Stimulated activated CD4-positive, alpha-beta T cell treated with anti-CD3 and anti-CD28 coated beads, Interleukin-2, amount 100 ng/mL, for 48 hours (primary cell): ENCODE measurements at places on chromosomes 5 and 9.

- DNase-seq: no peak
Observed at GRCh38 chr5:86070719-86071118, 547.0 kb upstream of the COX7C start.

GRCh38 chr9:100049551-100049950 lies 49.2 kb downstream of the ERP44 start:
- DNase-seq: no peak

- DNase-seq: no peak
Observed at GRCh38 chr5:113361701-113362100, 73.1 kb downstream of the TSSK1B start.

DNA sequence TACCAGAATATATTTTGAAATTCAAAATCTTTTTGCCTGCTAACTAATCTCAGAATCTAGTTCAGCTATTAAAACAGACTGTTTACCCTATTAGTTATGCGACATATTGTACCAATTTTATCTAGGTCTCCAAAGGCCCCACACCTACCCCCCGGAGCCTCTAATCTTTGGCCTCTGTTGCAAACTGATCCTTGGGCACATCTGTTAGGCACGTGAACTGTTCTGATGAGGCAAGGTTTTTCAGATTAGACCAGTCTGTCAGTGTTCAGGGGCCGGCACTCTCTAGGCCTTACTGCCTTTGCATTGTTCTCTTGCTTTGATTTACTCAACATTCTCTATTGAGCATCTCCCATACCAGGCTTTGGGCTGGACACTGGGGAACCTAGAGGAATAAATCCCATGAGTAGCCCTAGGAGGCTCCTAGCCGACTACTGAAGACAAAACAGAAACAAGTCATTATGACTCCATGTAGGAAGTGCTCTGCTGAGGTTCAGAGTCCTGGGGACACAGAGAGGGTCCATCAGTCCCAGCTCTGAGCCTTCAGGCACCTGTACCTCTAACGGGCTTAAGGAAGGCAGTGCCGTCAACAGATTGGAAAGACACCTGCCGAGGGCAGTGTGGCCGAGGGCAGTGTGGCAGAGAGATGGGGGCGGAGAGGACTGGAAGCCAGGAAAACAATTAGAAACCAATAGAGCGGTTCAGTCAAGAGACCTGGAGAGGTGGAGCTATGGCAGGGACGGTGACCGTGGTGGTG lies 245.1 kb downstream of the AOPEP start:
- DNase-seq: no peak

GRCh38 chr9:72165821-72166547 lies 16.7 kb downstream of the GDA start:
- no peak for DNase-seq

GRCh38 chr9:130139251-130139650 lies 33.0 kb upstream of the NCS1 start:
- DNase-seq: no peak

DNA sequence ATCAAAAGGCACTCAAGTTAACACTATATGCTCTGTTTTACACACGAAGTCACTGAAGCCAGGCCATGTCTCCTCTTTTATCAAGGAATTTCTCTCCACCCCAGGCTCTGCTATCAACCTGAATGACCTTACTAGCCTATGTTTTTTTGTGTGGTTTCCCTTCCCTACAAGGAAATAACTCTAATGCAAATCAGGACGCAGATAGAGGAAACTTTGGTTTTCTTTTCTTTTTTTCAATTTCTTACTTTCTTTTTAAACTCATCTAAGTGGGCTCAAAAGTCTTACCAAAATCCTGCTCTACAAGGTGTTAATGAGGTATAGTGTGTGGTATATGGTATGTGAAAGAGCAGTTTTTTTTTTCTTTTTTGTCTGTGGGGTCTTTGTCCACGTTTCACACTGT lies 5.5 kb upstream of the SLC46A2 start:
- no peak for DNase-seq

GRCh38 chr5:168227973-168228615 lies 63.4 kb upstream of the WWC1 start:
- no peak for DNase-seq

GRCh38 chr9:95433096-95433819 lies 83.5 kb downstream of the PTCH1 start:
- no peak for DNase-seq

DNA sequence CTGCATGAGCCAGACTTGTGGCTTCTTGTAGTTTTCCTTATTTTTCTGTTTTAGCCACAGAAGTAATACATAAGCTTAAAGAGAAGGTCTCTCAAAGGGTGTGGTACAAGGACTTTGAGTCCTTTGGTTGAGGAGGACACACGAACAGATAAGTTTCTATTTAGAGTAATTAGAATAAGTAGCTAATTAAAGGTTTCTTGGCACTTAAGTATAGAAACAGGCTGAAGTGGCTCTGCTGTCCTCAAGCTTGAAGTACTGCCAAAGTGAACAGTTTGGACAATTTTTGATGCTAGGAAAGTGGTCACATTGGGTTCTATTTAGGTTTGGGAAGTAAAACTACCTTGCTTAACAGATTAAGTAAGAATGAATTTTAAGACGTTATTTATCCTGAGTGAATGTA lies 278.3 kb upstream of the MPDZ start:
- no peak for DNase-seq

DNA sequence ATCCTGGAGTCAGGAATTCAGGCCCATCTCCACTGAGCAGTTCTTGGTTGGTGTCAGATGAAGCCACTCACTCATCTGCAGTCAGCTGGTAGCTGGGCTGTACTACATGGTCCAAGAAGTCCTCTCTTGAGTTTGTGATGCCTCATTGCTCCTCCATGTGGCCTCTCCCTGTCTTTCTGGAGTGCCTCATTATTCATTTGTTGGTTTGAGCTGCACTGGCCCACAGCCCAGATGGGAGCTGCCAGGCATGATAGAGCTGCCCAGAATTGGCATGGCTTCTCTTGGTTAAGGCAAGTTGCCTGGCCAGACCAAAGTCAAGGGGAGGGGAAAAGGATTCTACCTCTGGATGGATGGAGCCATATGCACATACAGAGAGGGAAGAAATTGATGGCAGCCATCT lies 8.0 kb downstream of the PTCD2 start:
- no peak for DNase-seq

DNA sequence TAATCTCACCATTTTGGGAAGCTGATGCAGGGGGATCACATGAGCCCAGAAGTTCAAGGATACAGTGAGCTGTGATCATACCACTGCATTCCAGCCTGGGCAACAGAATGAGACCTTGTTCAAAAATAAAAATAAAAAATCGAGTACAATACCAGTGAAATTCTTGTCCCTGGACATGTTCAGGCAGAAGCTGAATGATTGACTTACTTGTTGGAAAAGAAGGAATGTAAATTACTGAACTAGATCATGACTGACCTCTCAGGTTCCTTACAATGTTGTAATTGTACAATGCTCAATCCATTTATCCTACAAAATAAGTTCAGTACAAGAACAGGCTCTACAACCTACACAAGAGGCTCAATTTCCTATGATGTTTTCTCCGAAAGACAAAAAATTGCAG lies 1010.4 kb downstream of the TLE1 start:
- no peak for DNase-seq

- no peak for DNase-seq
Observed at GRCh38 chr9:90333226-90333625, 309.4 kb downstream of the DIRAS2 start.

DNA sequence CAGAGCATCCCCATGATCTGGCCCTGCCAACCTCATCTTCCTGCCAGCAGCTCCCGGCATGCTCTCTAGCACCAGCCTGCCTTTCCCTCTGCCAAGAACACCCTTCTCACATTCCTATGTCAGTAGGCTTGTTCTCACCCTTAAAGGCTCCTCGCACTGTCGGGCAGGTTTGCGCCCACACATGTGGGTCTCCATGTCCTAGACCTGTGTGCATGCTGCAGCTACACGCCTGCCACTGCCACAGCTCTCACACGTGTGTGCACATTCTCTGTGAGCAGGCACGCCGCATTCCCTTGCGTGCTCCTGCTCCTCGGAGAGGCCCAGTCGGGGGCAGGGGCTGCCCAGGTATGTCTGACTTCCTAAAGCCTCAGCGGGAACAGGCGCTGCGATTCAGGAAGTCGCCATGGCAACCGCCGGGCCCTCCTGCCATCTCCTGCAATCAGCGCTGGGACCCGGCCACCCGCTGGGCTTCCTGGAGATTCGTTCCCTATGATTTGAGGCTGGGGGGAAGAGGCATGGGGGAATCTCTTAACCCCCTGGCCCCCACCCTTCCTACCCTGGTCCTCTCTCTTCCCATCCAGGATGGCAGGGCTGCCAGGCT lies 28.1 kb downstream of the NDUFA8 start:
- no peak for DNase-seq

GRCh38 chr5:137367951-137368350 lies 131.2 kb downstream of the SPOCK1 start:
- no peak for DNase-seq

- DNase-seq: peak; percentile 99
Observed at GRCh38 chr9:128249908-128250838, 25.6 kb downstream of the GOLGA2 start.

DNA sequence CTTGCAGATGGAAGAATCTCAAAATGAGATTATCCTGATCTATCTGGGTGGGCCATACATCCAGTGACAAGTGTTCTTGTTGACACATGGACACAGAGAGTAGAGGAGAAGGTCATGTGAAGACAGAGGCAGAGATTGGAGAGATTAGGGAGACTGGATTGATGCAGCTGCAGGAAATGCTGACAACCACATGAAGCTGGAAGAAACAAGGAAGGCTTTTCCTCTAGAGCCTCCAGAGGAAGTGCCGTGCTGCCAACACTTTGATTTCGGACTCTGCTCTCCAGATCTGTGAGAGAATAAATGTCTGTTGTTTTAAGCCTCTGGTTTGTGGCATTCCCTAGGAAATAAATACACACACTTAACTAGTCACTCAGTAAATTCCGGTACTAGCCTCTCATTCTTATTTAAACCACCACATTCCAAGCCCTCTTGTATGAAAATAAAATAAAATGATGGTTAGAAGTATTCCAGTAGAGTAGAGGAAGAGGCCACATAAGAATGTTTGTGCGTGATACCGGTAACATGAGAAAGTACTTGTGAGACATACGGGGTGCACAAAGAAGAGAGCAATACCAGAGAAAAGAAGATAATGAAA lies 110.9 kb upstream of the DMAC1 start:
- DNase-seq: no peak

DNA sequence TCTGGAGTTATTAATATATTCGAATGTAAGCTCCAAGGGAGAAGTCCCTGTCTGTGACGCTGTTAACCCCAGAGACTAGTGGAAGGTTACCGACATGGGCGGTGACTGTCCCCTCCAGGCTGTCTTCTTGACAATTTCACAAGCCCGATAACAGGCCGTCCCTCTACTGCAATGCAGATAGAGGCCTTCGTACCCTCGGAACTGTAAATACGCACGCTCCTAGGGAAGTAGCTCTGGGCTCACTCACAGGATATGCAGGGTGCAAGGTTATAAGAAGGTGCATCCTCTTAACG lies 680 bp upstream of the RFK start:
- DNase-seq: no peak

DNA sequence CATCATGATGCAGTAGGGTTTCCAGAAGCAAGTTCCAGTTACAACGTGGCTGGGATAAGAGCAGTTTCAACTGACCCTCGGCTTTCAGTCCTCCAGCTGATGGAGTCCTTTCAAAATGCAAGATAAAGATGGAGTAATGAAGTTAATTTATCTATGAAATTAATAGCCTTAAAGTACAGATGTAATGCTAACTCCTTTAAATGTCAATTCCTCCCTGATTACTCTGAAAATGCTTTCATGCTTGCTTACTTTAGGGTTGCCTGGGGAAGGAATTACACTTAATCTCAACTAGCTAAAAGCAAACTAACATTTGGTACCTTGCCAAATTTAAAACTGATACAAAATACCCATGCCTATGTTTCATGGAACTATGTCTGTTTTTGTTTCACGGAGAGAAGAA lies 178.4 kb downstream of the KIAA0825 start:
- no peak for DNase-seq

DNA sequence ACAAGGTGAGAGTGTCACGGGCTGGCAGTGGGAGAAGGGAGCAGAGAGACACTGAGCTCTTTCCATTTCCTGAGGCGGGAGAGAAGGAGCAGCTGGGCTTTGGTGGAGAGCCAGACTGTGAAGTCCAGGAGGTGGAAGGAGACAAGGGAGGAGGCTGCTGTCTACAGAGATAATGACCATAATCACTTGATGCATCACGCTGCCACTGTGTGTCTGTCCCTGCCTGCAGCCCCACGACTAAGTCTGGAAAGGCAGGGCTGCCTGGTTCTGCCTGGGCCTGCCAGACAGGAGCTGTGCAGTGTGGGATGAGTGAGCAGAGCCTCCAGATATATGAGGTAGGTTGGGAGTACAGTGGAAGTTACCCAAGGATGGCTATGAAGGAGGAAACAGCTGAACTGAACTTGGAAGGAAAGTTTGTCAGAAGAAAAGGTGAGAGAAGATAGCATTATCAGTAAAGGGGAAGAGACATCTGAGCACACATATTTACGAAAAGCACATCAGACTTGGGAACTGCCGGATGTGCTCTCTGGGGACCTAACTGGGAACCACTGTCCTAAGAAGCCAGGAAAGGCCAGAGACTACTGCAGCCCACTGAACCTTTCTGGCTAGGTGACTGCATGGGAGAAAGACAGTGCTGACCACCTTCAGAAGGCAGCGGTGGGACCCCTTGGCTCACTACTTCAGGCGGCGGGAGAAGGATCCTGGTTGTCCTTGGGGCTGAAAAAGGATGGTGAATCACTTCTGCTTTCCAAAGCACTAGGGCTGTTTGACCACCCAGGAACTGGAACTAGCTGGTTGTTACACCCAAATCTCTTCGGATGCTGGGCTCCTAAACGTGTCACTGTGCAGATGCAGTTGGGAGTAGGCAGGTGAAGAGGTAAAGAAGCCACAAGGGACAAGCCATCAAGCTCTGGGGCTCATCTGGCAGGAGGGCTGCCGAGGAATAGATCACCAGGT lies 12.8 kb upstream of the DDX41 start:
- no peak for DNase-seq

DNA sequence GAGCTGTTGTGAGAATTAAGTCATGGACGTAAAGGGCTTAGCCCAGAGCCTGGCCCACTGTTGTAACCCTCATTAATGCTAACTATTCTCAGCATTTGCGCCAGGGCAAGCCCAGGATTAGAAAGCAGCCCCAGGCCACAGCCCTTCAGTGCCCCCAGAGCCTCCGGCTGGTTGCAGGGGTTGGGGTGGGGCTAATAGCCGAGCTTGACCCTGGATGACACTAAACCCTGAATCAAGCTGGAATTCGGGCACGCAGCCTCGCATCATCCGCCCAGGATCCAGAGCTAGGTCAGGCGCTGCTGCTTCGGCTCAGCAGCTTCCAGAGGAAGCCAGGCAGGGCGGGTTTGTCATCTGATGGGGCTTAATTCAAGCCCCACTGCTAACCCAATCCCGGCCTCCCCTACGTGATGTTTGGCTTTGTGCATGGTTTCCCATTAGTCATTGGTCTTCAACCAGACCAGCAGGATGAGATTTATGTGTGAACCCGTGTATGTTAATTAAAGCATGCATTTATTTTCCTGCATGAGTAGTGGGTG lies 1.2 kb upstream of the MEGF9 start:
- no peak for DNase-seq

DNA sequence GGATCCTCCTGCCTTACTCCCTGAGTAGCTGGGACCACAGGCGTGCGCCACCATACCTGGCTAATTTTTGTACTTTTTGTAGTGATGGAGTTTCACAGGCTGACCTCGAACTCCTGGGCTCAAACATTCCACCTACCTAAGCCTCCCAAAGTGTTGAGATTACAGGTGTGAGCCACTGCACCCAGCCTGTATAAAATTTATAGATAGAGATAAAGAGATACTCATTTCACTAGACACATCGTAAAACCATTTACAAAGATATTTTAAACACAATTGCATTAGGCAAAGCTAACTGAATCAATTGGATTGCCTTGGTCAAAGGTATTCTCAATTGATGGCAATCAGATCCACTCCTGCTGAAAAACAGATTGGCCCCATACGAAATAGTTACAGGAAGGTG lies 52.0 kb downstream of the PDE6A start:
- DNase-seq: no peak
